Glutamatergic neuron (in vitro differentiated cells): ENCODE measurements at places on chromosomes 5 and 9. TPM values are rescaled to one million over a fixed set of nuclear protein-coding genes. Genes with fewer than 3 reads are reported as not detected.

DNA sequence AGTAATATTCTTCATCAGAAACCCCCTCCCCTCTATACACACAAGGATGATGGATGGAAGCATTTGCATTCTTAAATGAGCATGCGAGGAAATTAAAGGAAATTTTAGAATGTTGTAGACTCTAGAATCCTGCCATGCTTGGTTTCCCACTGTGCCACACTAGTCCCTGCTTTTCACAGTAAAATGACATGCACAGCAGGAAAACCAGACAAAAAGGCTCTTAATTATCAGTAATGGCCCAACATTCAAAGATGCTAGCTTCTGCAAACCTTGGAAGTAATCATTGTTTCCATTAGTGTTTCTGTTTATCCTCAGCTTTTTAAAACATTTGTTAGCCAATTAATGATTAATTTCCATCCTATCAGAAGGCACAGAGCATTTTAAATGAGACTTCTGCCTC is 255.8 kb downstream of the SLCO4C1 start:
- no peak for DNase-seq
- H3K4me3 ChIP-seq, result no peak overlapping the region
- no peaks in the 10 kb centered on the region for H3K4me1 ChIP-seq
- H3K27ac ChIP-seq, result no peak overlapping the region
- no peaks in the 10 kb centered on the region for H3K36me3 ChIP-seq

- H3K27ac ChIP-seq, result no peak overlapping the region
- peaks cover 2% of the 10 kb centered on the region for H3K27me3 ChIP-seq
- H3K4me1 ChIP-seq, result no peaks in the 10 kb centered on the region
- H3K36me3 ChIP-seq, result no peaks in the 10 kb centered on the region
These were observed 80.5 kb downstream of the PAPPA start for GRCh38 chr9:116234081-116234480.

GRCh38 chr5:80343067-80343466 is 23.3 kb downstream of the SPZ1 start:
- no peak overlapping the region for H3K4me3 ChIP-seq
- no peaks in the 10 kb centered on the region for H3K4me1 ChIP-seq
- no peak overlapping the region for H3K27ac ChIP-seq

The DNAJB5 gene
- 137 TPM for total RNA-seq

The IFNE gene
- not detected for total RNA-seq

The CACFD1 gene
- 45.4 TPM for total RNA-seq

The SLC27A6 gene
- not detected for total RNA-seq
